Mesendoderm (in vitro differentiated cells): ENCODE measurements at places on chromosomes 5 and 9.

DNA sequence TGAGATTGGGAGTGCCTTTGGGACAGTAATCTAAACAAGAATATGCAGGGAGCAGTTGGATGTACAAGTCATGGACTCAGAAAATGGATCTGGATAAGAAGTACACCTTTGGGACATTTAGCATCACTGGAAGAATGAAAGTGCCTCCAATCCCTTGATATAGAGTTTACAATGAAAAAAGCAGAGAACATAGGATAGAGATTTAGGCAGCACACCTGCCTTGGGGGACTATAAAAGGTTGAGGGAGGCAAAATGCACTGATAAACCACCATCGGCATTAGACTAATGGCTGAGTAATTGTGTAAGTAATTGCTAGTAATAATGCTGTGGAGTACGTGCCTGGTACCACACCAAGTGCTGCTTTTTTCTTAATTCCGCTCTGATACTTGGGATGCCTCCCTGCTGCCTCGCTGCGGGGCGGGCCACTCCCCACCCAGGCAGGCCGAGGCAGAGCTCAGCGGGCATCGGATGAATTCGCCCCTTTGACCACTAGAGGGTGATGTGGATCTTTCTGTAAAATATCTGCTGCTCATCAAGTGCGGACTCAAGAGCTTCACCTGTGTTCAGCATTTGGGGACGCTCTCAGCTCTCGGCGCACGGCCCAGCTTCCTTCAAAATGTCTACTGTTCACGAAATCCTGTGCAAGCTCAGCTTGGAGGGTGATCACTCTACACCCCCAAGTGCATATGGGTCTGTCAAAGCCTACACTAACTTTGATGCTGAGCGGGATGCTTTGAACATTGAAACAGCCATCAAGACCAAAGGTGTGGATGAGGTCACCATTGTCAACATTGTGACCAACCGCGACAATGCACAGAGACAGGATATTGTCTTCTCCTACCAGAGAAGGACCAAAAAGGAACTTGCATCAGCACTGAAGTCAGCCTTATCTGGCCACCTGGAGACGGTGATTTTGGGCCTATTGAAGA lies 99.9 kb downstream of the ANKRD18B start:
- DNase-seq = peak; percentile 87

DNA sequence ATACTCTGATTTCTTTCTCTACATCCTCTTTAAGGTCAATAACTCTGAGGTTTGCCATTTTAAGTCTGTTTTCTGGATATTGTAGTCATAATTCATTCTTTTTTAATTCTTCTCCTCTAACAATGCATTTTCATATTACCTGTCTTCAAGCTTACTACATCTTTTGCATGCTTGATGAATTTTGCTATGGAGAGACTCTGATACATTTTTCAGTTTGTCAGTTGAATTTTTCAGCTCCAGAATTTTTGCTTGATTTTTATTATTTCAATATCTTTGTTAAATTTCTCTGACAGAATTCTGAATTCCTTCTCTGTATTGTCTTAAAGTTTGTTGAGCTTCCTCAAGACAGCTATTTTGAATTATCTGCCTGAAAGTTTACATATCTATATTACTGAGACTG lies 159.8 kb upstream of the ST8SIA4 start:
- DNase-seq = no peak

DNA sequence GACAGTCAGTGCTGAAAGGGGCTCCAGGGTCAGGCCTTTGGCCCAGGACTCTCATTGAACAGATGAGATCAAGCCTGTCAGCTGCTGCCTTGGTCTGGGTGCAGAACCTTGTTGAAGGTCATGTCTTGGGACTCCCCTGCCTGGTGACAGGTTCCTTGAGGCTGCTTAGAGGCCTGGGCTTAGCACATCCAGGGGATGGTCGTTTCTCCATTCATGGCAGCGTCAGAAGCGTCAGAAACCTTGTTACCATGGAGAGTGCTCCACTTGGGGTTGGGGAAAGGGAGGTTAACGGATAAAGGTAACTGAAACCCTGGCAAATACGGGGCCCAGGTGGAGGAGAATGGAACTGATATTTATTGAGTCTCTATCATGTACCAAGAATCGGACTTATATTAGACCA lies 8.8 kb downstream of the ARPC5L start:
- DNase-seq = no peak

GRCh38 chr9:107237873-107238272 lies 45.2 kb upstream of the RAD23B start:
- DNase-seq = no peak

DNA sequence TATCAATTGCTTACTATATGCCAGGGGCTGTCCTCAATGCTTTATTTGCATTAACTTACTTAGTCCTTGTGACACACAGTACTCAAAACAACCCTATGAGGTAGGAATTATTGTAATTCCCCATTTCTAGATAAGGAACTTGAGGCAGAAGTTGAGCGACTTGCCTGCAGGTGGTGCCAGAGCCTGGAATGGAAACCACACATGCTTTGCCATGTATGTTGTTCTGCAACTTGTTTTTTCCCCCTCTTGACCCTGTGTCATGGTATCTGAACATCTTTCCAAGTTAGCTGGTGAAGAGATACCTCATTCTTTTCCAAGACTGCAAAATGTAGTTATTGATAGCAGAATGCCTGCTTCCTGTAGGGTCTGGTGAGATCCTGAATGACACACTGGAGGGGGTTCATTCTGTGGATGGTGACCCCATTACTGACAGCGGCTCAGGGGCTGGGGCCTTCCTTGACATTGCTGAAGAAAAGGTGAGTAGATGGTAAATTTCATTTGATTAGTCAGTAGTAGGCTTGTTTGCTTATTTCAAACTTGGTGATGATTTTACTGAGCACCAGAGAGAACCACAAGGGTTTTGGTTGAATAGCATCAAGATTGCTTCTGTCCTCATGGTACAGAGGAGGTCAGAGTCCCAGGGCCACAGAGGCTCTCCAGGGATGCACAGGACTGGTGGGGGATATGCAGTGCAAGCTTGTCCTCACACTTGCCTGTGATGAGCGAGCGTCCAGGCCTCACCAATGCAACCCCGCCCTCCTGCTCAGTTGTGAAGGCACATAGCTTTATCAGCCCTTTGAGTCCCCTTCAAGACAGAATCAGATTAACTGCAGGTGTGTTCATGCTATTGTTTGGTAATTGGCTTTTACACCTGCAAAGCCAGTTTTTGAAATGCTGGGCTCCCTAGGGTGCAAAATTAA lies 57.0 kb downstream of the COL15A1 start:
- DNase-seq = peak; percentile 81

DNA sequence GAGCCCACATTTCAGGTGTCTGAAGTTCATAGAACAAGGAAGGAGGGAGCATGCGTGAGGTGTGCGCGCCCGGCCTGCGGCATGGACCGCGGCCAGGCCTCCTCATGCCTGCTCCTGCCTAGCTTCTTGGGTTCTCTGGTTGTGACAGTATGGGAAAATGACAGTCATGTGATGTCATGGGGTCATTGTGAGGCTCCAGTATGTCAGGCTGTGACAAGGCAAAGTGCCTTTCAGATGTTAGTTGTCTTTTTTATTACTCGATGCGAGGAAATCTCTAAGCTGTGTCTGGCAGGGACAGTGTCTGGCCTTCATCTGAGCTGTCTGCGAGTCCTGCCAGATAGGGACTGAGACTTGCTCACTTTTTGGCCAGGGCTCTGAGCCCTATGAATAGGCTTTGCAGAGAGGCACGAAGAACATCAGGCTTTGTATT lies 13.3 kb downstream of the UCK1 start:
- DNase-seq = no peak

DNA sequence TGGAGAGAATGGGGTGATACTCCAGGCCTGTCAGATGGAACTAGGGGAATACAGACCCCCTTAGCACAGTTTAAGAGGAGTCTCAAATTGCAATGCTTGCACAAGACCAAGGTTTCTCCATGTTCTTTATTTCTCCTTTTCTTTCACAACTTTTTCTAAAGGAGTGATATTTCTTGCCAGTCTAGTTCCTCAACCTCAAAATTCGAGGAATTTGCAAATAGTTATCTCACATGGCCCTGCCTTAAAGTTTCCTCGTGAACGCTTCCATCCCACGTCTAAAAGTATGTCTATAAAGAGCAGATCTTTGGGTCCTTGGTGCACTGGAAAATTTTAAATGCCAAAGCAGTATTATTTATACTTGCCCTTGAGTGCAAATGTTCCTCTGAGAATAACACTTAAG lies 373.8 kb upstream of the KLF4 start:
- no peak for DNase-seq

DNA sequence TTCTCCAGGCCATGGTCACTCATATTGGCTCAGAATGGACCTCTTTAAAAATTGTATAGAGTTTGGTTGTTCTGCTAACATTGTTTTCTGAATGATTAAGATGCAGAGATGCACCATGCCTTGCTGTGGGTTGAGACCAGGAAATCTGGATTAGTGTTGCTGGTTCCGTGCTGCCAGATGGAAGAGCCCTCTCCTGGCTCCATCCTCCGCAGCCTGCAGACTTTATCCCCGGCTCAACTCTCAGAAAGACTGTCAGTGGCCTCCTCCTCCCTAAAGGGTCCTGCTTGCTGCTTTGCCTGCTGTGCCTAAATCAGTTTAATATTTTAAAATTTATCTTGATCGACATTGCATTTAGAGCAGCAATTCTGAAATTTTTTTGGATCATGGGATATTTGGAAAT lies 196.7 kb downstream of the TENT4A start:
- DNase-seq = no peak

GRCh38 chr9:10272830-10273229 lies 340.0 kb downstream of the PTPRD start:
- no peak for DNase-seq

DNA sequence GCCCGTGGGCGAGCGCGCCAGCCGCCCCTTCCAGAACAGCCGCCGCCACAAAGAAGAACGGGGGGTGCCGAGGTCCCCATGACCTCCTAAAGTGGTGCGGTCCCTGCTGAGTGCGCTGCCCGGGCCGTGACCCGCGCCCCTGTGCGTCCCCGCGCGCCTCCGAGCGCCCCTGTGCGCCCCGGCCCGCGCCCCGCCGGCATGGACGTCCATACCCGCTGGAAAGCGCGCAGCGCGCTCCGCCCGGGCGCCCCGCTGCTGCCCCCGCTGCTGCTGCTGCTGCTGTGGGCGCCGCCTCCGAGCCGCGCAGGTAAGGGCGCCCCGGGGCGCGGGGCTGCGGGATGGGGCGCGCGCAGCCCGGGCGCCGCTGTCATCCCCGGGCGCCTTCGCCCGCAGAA lies 384 bp downstream of the COL5A1 start:
- no peak for DNase-seq

GRCh38 chr9:136386018-136386417 lies 12.5 kb upstream of the CARD9 start:
- DNase-seq = no peak

- peak; percentile 77 for DNase-seq
Measured at GRCh38 chr5:115389799-115390382, 93.4 kb upstream of the CCDC112 start.

- DNase-seq = no peak
Measured at GRCh38 chr9:125415583-125416460, 154.2 kb downstream of the GAPVD1 start.

GRCh38 chr9:129139993-129140396 lies 28.8 kb downstream of the PTPA start:
- DNase-seq = peak; percentile 99

- DNase-seq = no peak
Measured at GRCh38 chr5:163385271-163385670, 52.1 kb upstream of the CCNG1 start.

DNA sequence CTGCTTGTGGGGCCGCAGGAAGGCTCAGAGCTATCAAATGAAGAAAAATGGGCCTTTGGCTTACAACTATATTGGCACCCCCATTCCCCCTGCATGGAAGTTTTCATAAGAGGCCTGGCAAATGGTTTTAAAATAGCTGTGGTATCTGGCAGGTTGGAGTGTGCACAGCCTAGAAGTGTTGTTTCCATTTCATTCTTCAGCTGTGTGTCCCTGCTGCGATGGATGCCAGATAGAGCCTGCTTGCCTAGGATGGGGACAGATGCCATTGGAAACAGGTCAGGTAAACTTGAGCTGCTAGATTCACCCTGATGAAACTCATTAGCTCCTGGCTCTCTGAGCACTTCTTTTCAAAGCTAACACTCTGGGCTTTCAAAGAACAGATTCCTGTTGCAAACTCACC lies 183.3 kb downstream of the IRX1 start:
- no peak for DNase-seq

GRCh38 chr9:37290940-37291485 lies 131.5 kb upstream of the GRHPR start:
- DNase-seq = no peak

DNA sequence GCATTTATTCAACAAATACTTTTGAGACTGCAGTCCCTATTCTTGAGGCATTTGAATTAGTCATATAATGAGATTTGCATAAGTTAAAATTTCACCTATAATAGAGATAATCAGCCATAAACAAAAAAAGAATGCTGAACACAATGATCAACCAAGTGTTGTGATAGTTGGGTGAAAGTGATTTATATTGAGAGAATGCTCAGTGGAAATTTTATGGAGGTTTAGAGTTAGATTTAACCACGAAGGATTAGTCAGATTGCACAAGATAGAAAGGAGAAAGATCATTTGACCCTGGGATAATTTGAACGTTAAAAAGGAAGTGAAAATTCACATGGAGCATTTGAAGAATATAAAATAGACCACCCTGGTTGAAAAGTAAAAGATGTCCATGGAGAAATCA lies 356.2 kb downstream of the NPR3 start:
- DNase-seq = no peak

DNA sequence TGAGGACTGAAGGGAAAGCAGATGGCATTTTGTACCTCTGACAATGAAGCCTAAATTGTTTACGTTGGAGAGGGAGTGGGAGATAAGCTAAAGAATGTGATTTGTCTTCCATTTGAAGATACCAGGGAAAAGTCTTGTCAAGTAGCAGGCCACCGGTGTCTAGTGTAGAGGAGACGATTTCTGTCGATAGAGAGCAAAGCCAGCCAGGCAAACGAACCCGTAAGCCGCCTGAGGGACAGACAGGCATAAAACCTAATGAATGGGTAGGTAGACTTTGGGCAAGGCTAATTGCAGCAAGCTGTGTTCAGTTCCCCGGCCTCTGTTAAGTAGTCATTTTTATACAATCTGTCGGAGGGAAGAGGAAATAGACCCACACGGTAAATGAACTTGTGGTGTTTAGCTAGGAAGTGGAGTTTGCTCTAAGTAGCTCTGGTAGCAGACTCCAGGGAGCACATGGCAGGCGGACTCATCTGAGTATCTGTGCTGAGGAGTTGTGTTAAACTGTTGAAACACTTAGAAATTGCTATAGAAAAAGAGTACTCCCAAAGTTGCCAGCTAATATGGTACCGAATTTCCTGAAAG lies 28.8 kb downstream of the SMARCA2 start:
- peak; percentile 70 for DNase-seq

DNA sequence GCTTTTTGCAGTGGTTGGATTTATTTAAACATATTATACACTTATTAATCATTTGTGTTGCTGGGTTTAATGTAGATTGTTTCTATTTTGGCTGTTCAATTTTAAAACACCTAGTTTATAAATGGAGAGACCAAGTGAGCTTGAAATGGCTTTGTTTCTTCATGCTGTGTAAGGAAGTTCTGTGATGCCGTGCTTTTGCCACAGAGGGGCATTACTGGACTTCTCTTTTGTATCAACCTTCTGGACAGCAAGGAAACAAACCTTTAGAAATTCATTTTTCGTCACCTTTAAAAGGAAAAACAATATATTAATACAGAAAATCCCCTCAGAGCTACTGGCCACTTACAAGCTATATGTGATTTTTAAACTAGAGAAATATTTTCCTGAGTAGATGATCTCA lies 81.9 kb downstream of the DMRTA1 start:
- DNase-seq = peak; percentile 53
